ENCODE measurements at places on chromosomes 5 and 9. TPM values are rescaled to one million over a fixed set of nuclear protein-coding genes. Genes with fewer than 3 reads are reported as not detected.
A peak's percentile ranks its signal among the peaks of the same experiment; 100 is the strongest.

GRCh38 chr9:16410601-16411280 lies 459.7 kb downstream of the BNC2 start:
- no peak for DNase-seq

DNA sequence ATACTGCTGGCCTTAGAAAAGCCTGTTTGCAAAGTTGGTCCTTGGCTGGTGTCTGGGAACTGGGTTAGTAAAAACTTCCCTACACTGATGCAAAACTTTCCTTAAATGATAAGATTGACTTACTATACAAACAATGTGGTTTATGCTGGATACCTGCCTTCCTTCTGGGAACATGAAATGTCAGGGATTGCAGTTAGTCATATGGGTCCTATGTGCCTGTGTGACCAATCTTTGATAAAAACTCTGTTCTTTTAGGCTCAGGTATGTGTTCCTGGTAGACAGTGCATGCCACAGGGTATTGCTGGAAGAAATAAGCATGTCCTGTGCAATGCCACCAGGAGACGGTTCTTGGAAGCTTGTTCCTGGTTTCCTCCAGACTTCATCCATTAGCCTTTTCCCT lies 173.3 kb downstream of the RMI1 start:
- no peak for DNase-seq

- DNase-seq, result no peak
Observed at GRCh38 chr5:56145106-56145505, 88.0 kb downstream of the ANKRD55 start.

- DNase-seq, result no peak
Observed at GRCh38 chr5:170342153-170342725, 44.7 kb upstream of the LCP2 start.

DNA sequence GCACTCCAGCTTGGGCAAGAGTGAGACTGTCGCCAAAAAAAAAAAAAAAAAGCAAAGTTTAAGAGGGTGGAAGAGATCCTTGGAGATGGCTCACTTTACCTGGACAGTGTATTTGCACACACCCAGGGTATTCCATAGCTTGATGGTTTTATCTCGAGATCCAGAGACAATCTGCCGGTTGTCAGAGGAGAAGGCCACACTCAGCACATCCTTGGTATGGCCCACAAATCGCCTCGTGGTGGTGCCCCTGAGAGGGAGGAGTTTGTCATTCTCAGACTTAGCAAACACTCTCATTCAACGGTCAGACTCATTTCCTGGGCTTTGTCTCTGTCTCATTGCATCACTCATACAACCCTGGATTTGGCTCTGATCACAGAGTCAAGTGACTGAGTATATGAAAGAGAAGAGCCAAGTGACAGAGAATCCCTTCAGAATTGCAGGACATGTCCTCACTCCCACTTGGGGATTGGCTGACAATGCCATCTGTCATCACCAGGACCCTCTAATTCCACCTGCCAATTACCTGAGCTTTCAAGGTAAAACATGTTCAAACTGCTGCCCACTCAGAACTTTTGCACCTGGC lies 2.2 kb downstream of the RACK1 start:
- no peak for DNase-seq

DNA sequence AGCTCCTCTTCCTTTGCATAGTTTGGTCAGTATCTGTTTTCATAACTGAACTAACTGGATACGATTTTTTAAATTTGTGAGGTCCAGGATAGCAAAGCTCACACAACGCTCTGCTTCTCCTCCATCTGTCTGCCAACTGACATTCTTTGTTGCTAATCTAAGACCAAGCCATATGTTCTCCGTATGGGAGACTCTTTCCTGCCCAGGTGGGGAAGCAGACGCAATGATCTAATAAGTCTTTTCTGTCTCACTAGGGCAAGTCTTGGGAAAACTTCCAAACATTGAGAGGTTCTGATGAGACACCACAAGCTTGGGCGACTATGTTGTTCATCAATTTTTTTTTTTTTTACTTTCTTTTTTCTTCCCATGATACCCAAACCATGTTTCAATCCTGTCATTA lies 558.5 kb downstream of the EFNA5 start:
- DNase-seq, result no peak

- DNase-seq, result no peak
Observed at GRCh38 chr5:150256410-150257064, 33.0 kb downstream of the CAMK2A start.

- no peak for DNase-seq
Observed at GRCh38 chr9:519579-519978, 304.9 kb downstream of the DOCK8 start.

- no peak for DNase-seq
Observed at GRCh38 chr9:113095561-113095960, 39.0 kb upstream of the ZFP37 start.

DNA sequence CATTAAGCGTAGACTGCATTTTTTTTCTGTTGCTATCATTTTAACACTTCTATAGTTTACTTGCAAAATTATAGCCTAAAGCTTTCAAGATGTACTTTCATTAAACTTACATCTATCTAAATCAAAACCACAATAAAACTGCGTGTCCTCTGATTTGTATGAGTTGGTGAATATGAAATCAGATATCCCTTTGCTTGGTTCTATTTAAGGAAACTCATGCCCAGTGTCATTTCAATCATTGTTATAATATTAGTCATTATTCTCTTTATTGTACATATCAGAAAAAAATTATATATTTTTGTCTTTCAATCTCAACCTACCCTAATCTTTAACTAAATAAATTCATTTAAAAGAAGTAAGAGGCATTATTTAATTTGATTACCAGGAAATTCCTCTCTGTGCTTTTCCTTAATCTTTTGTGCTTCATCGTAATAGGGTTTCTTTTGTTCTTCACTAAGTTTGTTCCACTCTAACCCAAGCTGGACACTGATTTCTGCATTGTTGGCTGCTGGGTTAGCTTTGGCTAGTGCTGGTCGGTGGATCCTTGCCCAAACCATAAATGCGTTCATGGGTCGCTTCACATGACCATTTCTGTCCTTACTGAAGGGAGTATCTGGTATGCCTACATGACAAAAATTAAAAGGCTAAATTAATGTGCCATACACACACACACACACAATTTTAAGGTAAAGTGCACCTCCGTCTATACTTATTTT lies 3.8 kb downstream of the SOX30 start:
- DNase-seq, result no peak

GRCh38 chr9:73137914-73138313 lies 13.8 kb upstream of the ANXA1 start:
- no peak for DNase-seq

DNA sequence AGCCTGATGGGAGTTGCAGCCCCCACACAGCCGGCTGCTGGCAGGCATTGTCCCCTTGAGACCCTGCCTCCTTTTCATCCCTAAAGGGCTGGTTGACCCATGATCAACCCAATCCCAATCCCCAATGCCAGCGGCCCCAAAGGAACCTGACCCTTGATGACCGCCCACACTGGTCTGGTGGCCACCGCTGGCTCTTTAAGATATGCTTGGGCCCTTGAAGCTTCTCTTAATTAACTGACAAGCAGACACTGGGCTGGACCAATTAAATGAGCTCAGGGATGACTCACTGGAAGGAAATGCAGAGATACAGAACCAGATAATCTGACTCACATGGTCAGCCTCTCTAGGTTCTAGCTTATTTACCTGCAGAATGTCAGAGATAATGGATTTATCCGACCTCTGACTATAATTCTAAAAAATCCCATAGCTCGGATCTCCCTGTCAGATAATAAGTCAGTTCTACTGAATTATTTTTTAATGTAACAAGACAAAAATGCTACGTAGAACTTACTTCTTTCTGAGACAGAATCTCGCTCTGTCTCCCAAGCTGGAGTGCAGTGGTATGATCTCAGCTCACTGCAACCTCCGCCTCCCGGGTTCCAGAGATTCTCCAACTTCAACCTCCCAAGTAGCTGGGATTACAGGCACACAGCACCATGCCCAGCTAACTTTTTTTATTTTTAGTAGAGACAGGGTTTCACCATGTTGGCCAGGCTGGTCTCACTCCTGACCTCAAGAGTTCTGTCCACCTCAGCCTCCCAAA lies 11.1 kb upstream of the MLANA start:
- DNase-seq, result no peak

GRCh38 chr5:137995749-137996128 lies 37.1 kb downstream of the FAM13B start:
- no peak for DNase-seq

DNA sequence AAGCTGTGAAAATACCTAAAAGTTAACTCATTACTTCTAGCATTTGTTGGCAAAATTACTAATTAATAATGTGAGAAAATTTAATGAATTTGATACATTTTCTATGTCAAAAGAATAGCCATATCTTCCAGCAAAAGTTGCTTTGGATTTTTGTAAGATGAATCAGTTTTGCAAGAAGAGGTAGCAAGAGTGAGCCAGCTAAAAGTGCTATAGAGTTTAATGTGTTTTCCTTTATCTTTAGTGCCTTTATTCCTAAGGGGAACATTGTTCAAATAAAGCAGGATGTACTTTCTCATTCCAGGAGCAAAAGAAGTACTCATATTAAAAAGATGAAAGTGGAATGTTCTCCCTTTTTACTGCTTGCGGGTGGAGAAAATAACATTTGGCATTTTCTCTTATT lies 622.2 kb downstream of the ANXA1 start:
- DNase-seq, result no peak

GRCh38 chr5:56610093-56610698 lies 205.2 kb upstream of the MAP3K1 start:
- no peak for DNase-seq

GRCh38 chr9:131677049-131677443 lies 62.8 kb downstream of the RAPGEF1 start:
- no peak for DNase-seq

- DNase-seq, result no peak
Observed at GRCh38 chr5:142317753-142318152, 7.1 kb downstream of the SPRY4 start.

- DNase-seq, result no peak
Observed at GRCh38 chr5:39700523-39700922, 275.7 kb upstream of the DAB2 start.

- peak; percentile 70 for DNase-seq
Observed at GRCh38 chr5:125484272-125484741, 737.9 kb upstream of the ZNF608 start.

DNA sequence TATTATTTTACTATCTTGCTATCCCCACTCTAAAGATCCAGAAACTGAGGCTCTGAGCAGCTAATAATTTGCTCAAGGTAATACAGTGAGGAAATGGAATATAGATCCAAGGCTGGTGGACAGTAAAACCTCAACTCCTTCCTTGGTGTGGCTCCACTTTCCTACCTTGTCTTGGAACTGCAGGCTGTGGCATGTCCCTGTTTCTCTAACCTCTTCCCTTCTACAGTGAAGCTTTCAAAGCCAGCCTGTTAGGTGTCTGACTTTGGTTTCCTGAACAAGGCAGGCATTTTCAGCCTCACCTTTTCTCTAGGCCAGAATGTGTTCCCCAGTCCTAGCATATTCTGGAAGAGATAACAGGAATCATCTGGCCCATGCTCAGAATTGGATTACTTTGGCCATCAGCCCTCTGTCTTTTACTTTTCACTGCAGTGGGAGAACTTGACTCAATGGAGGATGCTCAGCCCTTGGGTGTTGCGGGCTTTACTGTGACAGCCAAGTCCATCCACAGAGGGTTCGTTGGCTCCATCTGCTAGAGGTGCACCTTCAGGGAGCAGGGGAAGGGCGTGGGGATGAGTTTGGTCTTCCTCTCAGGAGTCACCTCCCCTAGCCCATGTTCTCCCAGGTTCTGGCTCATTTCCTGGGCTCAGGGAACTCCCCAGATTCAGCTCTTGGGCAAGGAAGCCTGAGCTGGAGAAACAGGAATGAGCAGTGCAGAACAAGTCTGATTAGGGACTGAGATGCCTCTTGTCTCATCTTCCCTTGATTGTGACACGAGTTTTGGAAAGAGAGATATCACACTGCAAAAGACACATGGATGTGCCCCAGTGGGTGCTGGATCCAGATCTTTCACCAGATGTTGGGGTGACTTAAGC lies 1.1 kb downstream of the NIPAL4 start:
- DNase-seq, result peak; percentile 53

- DNase-seq, result no peak
Observed at GRCh38 chr5:119031905-119032304, 39.0 kb upstream of the DMXL1 start.

- DNase-seq, result no peak
Observed at GRCh38 chr5:149614034-149614907, 33.0 kb downstream of the ARHGEF37 start.

GRCh38 chr5:43336159-43336558 lies 22.9 kb upstream of the HMGCS1 start:
- no peak for DNase-seq

DNA sequence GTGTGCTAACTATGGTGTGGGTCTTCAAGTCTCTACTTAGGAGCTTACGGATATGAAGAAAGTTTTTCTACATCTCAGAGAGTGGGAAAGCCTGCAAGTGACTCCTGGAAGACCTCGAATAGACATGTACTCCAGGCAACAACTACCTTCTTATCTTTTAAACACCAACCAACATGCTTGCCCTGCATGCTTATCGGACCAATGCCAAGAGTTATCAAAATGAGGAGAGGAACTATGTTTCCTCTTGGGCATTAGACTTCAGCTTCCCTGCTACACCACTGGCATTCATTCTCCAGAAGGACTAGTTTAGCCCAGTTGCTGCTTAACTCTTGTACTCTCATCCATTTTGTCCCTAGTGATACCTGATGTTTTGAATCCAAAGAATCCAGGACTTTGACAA lies 74.7 kb upstream of the MAN2A1 start:
- no peak for DNase-seq

- no peak for DNase-seq
Observed at GRCh38 chr5:88824892-88825583, 57.9 kb downstream of the MEF2C start.

ANKRD20A1 gene
- total RNA-seq, result 4.4 TPM

FCN2 gene
- total RNA-seq, result 0.49 TPM

ZBTB5 gene
- total RNA-seq, result 12.6 TPM

GARIN3 gene
- total RNA-seq, result not detected

ZNF462 gene
- 74.8 TPM for total RNA-seq

RBM27 gene
- 26.4 TPM for total RNA-seq

CTXN3 gene
- total RNA-seq, result not detected

MCC gene
- 88.8 TPM for total RNA-seq

CFAP90 gene
- 1.1 TPM for total RNA-seq

FUT7 gene
- total RNA-seq, result not detected

OBP2B gene
- not detected for total RNA-seq

RHOBTB3 gene
- total RNA-seq, result 102 TPM

HRCT1 gene
- 7.2 TPM for total RNA-seq

RNF224 gene
- 0.34 TPM for total RNA-seq

NUP155 gene
- 32.4 TPM for total RNA-seq

PCDHGB1 gene
- 3.0 TPM for total RNA-seq

MZB1 gene
- total RNA-seq, result 12.9 TPM

All from ureter (tissue), 1 donor.